ENCODE measurements at places on chromosomes 7 and 10.

DNA sequence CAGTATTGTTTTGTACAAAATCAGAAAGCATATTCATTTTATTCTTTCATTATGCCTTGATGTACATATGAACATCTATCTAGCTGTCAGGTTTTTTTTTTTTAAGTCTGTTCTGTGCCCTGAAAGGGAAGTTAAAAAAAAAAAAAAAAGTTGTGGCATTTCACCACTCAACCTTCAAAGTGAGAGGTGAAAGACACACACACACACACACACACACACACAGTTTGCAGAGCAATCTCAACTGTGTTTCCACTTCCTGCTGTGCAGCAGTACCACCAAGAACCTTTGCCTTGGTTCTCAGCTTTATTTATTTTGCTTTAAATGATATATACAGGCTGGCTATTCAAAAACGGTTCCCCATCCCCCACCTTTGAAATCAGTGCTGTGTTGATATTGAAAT, 955.6 kb downstream of the GATA3 start:
- no peak for DNase-seq

DNA sequence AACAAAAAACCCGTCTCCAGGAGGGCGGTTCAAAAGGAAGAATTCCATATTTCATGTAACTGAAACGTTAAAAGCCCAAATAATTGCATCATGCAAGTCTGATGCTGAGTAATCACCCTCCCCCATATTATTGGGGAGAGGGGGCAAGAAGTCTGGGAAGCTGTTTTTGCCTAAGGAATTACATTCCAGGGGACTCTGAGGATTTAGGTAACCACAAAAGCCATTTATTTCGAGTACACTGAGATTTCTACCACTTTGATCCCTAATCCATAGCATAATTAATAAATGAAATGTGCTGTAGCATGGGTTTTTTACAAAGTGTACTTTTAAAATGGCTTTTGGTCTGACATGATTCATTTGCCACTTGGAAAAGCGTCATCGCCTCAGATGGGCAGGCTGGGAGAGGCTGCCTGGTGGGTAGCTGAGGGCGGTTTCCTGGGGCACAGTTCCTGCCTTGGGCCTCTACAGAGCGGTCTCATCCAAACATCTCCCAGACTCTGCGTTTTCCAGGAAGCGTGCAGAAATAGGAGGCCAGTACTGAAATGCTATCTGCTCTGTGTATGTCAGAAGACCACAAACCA, 106.5 kb downstream of the TCF7L2 start:
- peak; percentile 81 for DNase-seq

GRCh38 chr10:79149662-79150443, 81.1 kb downstream of the ZMIZ1 start:
- no peak for DNase-seq

DNA sequence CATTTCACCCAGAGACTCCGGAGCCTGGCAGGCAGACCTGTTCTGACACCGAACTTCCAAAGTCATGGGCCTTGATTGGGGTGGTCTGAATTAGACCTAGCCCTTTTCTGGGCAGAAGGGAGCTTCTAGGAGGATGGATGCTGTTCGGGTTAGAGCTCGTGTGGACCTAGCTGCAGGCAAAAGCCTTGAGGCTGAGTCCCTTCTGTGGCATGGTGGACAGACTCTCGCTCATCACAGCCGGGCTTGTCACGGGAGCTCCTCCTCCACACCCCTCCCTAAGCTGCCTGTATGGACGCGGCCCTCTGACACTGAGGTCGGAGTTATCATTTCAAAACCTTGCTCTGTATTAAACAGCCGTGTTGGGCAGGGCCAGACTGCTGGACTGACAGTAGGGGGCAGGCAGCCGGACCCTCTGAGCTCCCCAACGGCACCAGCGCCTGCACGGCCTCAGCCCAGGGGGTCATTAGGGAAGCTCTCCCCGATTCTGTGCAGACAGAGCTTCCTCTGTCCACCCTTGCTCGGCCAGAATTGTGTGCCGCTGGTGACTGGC, 2.2 kb downstream of the IRF5 start:
- DNase-seq: no peak

DNA sequence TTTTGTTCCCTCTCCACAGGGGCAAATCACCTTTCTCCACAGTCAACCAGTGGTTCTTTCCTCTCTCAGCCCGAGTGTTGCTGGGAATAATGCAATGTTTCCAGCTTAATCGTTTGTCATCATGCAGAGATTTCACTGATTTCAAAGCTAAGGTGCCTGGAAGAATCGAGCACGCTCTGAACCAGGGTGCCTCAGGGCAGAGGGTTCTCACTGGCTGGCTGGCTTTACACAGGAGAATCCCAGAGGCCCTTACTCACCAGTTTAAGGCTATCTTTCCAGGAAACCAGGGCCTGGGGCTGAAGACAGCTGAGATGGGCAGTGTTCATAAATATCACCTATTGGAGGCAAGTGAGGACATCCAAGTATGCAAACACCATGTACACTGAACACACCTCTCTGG, 21.8 kb downstream of the PLXNA4 start:
- no peak for DNase-seq

DNA sequence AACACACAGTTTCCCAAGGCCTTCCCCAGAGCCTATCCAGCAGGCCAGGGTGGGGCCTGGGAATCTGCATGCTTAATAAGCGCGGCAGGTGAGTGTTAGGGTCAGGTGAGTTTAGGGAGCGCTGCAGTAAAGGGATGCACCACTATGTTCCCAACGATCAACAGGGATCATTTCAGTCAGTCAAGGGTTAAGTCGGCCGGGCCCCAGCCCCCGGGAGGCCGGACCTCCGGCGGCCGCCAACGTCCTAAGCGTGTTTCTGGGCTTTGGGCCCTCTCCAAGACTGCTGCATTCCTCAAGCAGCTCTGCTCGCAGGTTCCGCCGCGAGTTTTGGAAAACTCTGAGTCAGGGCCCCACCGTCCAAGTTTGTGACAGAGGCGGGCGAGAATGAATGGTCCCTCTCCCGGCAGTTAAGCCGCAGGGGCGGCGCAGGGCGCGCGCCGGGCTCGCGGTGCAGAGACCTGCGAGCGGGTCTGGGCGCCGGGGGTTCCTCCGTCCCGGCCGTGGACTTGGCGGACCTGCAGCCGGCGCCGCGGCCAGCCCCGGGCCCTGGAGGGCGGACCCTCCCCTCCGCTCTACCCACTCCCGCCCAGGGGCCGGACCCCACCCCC, 81.6 kb downstream of the ARHGAP22 start:
- DNase-seq: peak; percentile 93

DNA sequence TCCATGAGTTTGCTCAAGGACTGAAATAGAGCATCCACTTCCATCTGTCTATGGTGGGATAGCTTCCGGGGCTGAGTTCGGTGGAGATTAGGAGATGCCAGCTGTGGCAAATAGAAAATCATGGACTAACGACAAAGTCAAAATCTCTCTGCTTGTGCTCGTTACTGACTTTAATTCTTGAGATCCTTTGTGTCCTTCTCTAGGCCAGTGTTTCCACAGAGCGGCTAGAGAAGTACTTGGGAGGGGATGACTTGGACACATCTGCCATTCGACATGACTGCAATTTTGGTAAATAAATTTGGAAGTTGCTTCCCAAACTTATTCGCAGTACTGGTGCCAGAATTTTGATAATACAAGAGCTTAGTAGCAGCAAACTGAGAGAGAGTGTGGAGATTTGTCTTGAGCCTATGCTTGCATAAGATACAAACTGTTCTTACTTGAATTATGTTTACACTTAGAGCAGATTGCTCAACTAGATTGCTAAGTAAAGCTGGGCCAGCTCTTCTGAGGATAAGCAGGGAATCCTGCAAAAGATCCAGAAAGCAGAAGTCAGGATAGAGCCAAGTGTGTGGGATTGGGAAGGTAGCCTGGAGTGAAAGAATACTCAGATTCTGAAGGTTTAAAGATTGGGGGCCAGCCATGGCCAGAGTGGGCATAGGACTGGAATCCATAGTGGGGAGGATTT, 27.6 kb downstream of the ABCC2 start:
- DNase-seq: no peak
